Fibroblast of the aortic adventitia (primary cell): ENCODE measurements at places on chromosomes 4 and X. TPM values are rescaled to one million over a fixed set of nuclear protein-coding genes. Genes with fewer than 3 reads are reported as not detected.

The RNF212 gene
- 2.8 and 6.9 TPM in 2 replicates for total RNA-seq

The SSX2B gene
- 0.09 TPM in 1 of 2 replicates, not detected in the other for total RNA-seq

The TEX13C gene
- total RNA-seq = not detected in 2 replicates

The IL2 gene
- total RNA-seq = not detected in 2 replicates

The PGAM4 gene
- total RNA-seq = not detected in 2 replicates

The SEC31A gene
- 392 and 400 TPM in 2 replicates for total RNA-seq

The CXCL9 gene
- not detected in 2 replicates for total RNA-seq

The MTMR8 gene
- total RNA-seq = 0.27 and 4.8 TPM in 2 replicates

The MTTP gene
- total RNA-seq = 0.09 and 0.25 TPM in 2 replicates

The SH3RF1 gene
- total RNA-seq = 47.5 and 57.8 TPM in 2 replicates

The NPY1R gene
- total RNA-seq = 0.09 and 1.1 TPM in 2 replicates

The P2RY8 gene
- total RNA-seq = not detected in 2 replicates

The PIN4 gene
- total RNA-seq = 4.6 and 9.0 TPM in 2 replicates

The MAGEA2 gene
- not detected in 2 replicates for total RNA-seq

The TMSB15A gene
- 1.4 TPM in 1 of 2 replicates, not detected in the other for total RNA-seq

The FSTL5 gene
- under 0.01 TPM in 1 of 2 replicates, not detected in the other for total RNA-seq

The CD38 gene
- 0.33 TPM in 1 of 2 replicates, not detected in the other for total RNA-seq

The DAPP1 gene
- total RNA-seq = not detected in 2 replicates

The BRS3 gene
- not detected in 2 replicates for total RNA-seq
